Stimulated activated CD4-positive, alpha-beta T cell treated with anti-CD3 and anti-CD28 coated beads, TNF-alpha, amount 100 ng/mL, for 4 hours (primary cell): ENCODE measurements at places on chromosomes 1 and 21.

- DNase-seq: no peak
Measured at GRCh38 chr1:193068013-193068412, 8.6 kb downstream of the RO60 start.

- DNase-seq: no peak
Measured at GRCh38 chr1:118073648-118074435, 111.2 kb downstream of the SPAG17 start.

- no peak for DNase-seq
Measured at GRCh38 chr1:183736343-183736742, 68.6 kb upstream of the RGL1 start.

DNA sequence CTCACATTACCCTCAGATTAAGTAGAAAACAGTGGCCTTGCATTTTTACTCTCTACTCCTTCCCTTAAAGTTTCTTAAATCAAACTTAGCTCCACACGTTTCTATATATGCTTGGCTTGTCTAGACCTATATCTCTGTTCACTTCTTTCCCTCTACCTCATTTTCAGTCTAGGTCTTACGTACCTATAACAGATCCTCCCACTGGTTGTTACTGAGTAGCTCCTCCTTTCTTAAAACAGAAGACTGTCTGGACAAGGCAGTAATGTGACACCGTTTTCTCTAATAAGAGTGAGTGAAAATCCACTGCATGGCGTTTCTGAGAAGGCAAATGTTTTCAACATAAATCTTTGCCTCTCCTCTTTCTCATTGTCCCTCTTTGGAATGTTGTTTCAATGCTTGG is 211.7 kb upstream of the POGK start:
- no peak for DNase-seq

DNA sequence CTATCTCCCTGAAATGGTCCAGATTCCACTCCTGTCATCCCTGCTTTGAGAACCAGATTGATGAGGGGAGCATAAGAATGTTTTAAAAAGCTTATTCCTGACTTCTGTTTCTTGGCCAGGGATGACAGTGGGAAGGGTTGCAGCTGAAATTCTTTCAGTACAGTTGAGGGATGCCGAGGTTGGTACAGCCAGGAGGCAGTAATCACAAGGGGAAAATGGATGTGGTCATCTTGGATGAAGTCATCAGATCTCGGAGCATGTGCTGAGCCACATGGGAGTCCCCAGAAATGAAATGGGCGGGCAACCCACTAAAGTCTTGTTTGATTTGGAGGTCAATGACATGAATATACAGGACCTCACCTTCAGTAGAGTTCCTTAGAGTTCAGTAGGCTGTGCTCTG is 18.7 kb upstream of the PLA2G2E start:
- no peak for DNase-seq

DNA sequence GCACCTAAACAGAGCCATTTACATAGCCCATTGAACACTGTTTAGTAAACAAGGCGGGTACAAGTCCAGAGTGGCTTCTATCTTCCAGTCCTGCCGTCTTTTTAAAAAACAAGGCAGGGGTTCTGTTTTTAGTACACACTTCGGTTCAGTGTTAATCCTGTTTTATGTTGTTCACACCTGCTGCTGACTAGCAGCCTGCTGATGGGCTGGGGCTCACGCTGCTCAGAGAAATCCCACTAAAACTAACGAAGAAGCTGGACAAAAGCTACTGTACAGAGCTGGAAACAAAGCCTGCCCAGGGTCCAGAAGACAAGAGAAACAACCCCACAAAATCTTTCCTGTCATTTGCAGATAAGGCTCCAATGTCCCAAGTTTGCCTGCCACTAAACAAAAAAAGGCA is 13.2 kb downstream of the ESRRG start:
- no peak for DNase-seq

GRCh38 chr1:214747050-214747635 is 144.1 kb downstream of the CENPF start:
- no peak for DNase-seq

DNA sequence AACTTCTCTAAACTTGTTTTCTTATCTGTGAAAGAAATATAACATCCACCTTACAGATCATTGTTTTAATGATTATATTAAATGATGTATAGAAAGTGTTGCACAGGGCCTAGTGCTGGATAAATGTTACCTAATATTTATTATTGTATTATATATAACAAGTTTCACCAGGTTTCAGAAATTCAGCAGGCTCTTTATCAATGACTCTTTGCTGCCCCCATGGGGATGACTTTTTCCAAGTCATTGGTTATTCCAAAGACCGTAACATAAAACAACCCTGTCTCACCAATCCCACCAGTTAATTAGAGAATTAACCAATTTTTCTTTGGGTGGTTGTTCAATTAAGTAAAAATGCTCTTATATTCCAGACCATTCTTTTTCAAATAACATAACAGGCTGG is 7.3 kb upstream of the DEDD start:
- DNase-seq: no peak

- DNase-seq: no peak
Measured at GRCh38 chr1:115314765-115315164, 23.3 kb downstream of the NGF start.

- no peak for DNase-seq
Measured at GRCh38 chr1:84253891-84254290, 47.6 kb upstream of the SAMD13 start.

DNA sequence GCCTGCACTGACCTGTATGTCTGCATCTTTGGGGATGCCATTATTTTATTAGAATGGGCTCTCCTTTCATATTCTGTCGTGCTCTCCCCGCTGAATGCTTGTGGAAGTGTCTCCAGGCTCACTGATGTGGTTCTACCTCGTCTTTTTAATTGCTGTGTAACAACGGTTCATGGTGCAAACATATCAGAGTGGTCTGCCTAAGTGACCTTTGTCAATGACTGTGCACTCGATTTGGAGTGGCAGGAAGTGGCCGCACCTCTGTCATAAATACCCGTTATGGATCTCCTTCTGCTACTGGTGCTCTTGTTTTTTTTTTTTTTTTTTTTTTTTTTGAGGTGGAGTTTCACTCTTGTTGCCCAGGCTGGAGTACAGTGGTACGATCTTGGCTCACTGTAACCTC is 38.3 kb downstream of the SPSB1 start:
- no peak for DNase-seq

DNA sequence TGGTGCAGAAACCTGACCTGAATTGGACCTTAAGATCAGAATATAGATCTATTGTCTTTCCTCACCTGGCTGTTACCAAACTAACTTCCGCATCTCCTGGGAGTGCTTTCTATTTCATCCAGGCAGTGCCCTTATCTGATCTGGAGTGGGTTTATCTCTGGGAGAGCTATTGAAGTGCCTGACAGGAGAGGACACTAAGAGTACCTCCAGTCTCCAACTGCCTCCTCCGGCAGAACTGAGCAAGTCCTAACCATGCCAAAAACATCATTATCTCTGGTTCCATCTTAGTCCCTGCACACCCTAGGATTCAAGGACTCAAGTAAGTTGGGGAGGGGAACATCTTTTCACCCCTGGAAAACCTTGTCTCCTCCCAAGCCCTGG is 12.4 kb upstream of the KCNJ15 start:
- no peak for DNase-seq

DNA sequence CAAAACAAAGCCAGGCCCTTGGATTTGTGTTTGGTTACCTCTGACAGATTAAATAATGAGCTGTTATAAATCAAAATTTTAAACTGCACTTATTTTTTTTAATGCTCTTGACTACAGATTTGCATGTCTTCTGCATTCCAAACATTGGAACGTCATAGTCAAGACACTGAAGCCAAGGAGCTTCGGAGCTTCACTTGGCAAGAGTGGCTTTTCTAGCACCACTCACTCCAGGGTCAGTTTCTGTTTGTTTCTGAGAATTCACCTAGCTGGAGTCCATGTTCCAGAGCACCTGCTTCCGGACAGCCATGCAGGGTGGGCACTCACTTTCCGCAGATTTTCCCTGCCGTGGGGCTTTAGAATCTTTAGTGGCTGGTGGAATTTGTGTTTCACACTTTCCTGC is 202.9 kb downstream of the ZP4 start:
- no peak for DNase-seq

DNA sequence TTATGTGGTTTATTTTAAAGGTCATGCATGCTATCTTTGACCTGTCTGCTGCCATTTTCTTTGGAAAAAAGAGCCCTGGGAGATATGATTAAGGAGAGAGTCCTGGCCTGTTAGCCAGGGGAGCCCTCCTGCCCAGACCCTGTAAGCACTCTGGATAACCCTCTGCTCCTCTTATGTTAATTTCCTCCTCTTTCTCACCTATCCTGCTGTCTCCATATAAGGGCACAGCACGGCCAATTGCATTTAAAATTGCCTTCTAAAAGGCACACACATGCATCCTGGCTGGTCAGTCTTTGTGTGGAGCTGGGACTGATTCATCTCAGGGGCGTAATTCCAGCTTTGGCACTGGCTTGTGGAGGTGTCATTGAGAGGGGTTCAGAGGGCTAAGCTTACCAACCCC is 158.9 kb downstream of the ST6GALNAC5 start:
- no peak for DNase-seq

DNA sequence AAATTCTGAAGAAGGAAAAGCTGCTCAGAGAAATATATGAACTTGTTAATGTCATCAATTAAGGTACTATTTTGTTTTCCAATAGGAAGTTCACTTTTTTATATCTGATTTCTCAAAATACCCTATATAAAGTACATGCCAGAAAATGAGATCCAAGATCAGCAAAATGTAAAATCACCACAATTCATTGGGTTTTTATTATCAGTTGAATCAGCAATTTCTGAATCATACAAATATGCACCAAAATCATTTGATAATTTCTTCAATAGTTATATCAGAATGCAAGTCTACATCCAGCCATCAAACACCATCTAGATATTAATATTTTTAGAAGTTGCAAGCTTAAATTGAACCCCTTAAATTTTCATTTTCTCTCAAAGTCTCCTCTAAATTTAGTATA is 1293.4 kb upstream of the NCAM2 start:
- DNase-seq: no peak

DNA sequence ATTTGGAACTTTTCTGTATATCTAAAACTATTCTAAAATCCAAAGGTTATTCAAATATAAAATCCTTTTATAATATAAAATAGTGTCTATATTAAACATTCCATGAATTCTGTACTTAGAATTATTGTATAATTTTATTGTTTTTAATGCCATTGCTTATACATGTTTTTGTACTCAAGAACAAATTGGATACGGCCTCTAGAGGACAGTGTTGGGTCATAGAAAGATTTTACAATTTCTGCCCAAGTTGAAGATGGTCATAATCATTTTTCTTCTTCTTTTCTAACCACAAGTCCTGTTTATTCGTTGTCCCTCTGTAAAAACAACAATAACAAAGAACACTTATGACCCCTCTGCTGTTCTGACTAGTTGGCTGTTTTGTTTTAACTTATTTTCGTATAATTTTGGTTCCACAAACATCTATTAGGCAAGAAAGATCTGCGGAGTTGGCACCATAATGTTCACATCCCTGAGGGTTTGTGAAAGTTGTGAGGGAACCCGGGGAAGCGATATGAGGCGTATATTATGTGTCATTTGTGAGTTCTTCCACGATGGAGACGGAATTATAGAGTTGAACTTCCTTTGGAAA is 75.7 kb upstream of the KIF26B start:
- DNase-seq: no peak

- DNase-seq: no peak
Measured at GRCh38 chr1:108826081-108826635, 30.7 kb downstream of the AKNAD1 start.

DNA sequence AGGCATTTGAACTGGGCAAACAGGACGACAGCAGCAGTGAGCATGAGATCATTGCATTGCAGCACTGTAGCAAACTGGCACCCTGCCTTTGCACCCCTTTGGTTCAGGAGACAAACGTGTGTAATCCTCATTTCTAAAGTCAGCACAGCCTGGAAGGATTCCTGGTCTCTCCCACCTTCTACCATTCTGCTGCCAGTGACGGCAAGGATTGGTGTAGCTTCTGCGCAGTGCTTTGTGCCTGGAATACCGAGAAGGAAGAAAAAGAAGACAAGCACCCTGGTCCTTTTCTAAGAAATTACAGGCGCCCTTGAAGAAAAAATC is 805.3 kb downstream of the USP25 start:
- DNase-seq: no peak

DNA sequence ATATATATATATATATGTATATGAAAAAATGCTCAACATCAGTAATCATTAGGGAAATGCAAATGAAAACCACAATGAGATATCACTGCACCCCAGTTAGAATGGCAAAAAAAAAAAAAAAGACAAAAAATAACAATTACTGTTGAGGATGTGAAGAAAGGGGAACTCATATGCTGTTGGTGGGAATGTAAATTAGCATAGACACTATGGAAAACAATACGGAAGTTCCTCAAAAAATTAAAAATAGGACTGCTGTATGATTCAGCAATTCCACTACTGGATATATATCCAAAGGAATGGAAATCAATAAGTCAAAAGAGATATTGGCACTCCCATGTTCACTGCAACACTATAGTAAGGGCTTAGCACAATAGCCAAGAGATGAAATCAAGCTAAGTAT is 41.5 kb upstream of the CTBS start:
- DNase-seq: no peak

- DNase-seq: no peak
Measured at GRCh38 chr1:21313886-21314721, 23.8 kb upstream of the ECE1 start.

DNA sequence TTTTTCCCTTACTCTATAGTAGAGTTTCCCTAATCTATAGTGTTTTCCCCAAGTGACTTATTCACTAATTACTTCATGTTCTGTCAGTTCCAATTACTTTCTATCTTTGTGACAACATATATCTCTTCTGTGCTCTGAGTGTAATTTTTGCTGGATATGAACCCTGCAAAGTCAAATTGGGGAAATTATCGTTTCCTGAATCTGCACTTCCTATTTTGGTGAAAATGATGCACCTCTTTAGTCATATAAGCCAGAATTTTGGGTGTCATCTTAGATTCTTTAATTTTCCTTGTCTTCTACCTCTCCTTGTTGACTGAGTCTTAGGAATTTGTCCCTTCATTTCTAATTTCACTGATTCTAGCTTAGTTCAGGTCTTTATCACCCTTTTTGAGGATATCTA is 33.4 kb upstream of the PRKACB start:
- no peak for DNase-seq

GRCh38 chr1:79151006-79151796 is 144.7 kb upstream of the ADGRL4 start:
- DNase-seq: no peak

DNA sequence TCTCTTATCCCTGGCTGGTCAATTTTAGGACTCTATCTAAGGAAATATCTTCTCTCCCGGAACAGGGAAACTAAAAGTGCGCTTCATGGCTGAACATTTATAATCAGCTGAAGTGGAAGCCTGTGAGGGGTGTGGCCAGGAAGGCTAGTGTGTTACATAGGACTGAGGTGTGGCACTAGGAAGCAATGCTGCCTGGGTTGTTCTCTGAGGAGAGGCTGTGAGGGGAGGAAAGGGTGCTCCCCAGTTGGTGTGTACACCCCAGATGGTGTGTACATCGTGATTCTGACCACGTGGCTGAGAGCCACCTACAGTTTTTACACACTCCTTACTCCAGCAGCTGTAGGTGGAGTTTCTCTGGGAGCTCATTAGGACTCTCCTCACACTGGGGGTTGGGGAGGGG is 16.3 kb downstream of the NTPCR start:
- no peak for DNase-seq
